ENCODE measurements at places on chromosomes 16 and 17.

- no peak for DNase-seq
Observed at GRCh38 chr16:87412996-87413421, 20.9 kb downstream of the MAP1LC3B start.

DNA sequence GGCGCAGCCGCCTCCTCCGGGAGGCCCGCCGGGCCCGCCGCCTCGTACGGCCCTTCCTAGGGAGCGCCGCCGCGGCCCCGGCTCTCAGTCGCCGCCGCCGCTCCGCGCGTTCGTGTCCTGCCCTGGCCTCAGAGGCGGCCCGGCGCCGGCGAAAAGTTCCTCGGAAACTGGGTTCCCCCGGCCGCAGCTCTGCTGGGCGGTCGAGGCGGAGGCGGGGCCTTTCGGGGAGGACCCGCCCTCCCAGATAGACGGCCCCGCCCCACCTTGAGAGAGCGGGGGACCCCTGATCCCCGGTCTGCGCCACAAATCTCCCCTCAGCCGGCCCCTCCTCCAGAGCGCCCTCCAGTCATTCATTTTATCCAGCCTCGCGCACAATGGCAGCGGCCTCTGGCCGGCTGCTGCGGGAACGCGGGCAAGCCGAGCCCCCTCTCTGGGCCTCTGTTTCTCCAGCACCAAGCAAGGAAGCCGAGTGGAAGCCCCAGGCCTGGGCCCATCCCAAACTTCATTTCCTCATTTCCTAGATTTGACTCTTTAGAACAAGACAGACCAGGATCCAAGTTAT, at the start of gene SREBF1:
Gene SREBF1, minus strand, starts transcription at position 169 of the 562 bp plus-strand sequence. CDS start 169 bp downstream, outside the sequence.
- DNase-seq = peak; percentile 51

GRCh38 chr17:69466905-69467667, 52.6 kb downstream of the MAP2K6 start:
- no peak for DNase-seq

GRCh38 chr16:57196753-57197152, 10.6 kb downstream of the RSPRY1 start:
- DNase-seq = no peak

DNA sequence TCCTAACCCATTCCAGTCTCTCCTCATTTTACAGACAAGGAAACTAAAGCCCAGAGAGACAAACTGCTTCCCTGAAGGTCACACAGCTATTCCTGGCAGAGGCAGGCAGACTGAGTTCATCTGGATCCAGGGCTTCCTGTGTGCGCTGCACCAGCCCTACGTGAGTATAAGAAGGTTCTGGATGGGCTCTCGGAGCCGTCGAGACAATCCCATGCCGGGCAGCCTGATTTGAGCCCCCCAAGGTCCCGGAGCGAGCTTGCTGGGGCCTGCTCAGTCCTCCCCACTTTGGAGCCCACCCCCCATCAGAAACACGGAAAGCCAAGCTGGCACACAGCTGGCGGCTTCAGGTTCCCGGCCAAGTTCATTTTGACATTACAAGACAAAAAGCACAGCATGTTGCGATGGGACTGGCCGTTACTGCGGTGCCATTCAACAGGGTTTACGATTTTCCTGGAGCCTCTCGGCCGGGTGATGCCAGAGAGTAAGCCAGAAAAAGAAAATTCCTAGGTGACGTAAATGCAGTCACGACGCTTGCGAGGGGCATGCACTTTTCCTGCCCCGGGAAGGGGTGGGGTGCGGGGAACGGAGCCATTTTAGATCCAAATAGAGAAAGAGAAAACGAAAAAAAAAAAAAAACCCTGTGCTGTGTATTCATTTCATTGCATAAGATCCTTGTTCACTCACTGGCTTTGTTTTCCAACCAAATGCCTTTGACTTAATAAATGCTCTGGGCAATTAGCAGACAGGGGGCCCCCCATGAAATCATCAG, 167.1 kb upstream of the FOXF1 start:
- no peak for DNase-seq

DNA sequence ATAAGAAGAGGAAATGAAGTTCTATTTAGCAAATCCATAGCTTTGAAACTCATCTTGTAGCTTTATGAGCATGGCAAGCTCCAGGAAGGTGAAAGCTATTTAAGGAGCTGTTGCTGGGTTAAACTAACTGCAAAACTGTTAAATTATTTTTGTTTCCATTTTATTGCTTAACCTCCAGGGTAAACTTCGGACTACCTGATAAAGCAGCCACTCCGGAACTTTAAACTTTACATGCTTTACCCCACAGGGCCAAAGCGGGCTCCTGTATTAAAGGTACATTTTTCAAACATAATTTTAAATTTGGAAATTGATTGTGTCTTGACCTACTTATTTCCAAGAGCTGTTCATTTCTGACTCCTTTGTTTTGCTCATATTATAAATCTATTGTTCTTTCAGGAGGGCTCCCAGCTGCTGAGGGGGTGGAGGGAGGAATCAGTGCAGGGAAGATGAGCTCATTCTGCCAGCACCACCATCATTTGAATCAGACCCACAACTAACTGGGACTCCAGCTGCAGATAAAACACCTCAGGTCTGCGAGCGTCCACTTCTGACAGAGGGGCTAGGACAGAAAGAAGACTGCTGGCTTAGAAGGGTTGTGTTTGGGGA, 157.9 kb downstream of the IRX3 start:
- DNase-seq = no peak

DNA sequence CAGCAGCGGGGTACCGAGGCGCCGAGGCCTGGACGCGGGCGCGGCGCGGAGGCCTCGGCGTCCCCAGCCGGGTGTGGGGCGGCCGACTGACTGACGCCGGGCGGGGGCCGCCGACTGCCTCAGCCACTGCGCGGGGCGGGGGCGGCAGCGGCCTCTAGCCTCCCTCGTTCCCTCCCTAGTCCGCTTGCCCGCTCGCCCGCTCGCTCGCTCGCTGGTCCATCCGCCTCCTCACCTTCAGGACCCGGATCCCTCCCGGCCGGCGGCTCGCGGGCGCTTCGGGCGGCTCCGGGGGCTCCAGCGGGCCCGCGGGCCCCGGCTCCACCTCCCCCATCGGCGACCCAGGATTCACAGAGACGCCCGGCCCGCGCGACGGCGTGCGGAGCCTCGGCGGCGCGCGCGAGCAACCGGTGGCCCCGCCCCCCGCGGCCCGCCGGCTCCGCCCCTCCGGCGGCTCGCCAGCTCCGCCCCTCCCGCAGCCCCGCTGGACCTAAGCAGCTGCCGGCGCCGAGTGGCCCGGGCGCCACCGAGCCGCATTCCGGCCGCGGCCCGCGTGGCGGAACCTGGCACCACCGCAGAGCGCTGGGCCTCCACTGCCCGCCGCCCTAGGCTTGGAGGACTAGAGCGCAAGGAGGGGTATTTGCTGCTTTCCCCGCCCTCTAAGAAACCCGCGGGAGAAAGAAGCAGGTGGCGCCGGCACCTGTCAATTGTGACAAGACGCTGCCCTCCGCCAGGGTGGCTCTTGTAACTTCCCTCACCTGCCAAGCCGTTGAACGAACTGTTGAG, 773 bp downstream of the PHLPP2 start:
- peak; percentile 73 for DNase-seq

DNA sequence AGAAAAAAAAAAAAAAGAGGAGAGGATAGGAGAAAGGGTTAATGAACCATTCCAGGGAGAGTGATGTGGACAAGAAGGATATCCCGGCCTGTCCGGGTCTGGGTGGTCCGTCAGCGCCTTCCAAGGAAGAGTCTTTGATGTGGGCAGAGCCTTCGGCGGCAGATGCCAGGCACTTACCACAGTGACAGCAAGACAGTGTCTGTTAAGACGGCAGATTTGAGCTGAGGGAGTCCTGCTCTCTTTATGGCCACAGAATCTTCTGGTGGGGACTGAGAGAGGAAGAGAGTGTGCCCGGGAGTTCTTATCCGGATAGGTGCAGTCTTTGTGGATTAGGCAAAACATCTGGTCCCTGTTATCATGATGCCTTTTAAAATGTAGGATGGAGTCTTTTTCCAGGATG, 95.2 kb downstream of the ZDHHC7 start:
- DNase-seq = no peak

DNA sequence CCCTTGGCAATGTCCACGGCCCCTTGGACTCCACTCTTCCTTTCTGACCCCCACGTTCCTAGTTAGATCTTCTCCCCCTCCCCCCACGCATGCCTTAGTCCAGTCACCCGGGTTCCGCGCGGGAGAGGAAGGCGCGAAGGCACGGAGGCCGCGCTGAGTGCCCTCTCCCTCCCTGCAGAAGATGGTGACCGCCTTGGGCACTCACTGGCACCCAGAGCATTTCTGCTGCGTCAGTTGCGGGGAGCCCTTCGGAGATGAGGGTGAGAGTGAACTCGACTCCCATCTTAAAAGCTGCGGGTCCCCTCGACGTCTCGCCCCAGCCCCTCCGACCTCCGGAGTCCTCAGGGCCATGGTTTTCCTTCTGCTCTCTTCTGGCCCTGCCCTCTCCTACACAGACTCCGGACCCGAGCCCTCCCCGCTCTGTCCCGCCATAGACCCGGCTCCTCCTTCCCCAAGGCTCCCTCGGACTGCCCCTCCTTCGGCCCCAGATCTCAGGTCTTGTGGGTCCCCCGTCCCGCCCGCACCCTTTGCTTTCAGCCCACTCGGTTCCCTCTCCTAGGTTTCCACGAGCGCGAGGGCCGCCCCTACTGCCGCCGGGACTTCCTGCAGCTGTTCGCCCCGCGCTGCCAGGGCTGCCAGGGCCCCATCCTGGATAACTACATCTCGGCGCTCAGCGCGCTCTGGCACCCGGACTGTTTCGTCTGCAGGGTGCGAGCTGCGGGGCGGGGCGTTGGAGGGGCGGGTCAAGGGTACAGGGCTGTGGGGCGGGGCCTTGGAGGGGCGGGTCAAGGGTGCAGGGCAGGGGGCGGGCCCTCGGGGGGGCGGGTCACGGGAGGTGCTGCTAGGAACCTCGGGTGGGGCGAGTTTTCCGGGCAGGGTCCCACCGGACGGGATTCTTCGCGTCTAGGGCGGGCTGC, 4.6 kb downstream of the TGFB1I1 start:
- DNase-seq = peak; percentile 86

DNA sequence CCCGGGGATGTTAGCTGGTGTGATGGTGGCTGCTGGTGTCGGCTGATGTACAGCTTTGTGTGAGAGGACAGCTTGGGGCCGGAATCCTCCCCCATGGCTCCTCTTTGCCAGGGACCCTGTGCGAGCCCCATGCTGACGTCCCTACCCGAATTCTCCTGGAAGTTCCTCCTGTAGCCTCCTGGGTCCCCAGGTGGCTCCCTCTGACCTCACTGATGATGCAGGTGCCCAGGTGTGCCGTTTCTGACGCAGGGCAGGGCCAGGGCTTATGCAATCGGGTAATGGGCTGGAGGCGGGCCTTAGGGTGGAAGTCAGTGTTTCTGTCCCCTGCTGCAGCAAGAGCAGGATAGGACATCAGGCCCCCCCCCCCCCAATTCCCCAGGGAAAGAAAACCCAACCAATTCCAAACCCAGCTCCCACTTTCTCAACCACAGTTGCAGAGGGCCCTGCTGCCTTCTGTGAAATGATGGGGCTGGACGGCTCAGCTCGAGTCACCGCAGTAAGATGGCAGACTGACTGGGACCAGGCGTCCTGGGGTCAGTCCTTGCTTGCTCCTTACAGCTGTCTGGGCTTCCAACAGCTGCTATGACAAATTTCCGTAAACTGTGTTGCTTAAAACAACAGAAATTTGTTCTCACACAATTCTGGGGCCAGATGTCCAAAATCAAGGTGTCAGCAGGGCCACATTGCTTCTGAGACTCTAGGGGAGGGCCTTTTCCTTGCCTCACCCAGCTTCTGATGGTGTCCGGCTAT, 139.0 kb upstream of the PLCG2 start:
- DNase-seq = no peak

DNA sequence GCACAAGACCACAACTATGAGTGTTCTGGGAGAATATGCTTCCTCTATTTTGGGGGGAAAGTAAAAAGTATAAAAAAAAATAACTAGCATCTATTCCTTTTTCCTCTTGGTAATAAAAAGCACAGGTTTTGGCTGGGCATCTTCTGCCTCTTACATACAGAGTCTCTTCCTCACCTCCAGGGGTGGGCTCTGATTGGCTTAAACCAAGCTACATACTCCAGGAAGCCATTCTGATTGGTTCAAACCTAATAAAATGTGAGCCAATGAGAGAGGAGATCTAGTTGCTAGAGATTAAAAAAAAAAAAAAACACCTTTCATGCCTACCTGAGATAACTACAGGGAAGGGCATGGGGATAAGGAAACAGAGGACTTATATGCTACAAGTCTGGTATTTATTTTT, 365.9 kb upstream of the ERCC4 start:
- no peak for DNase-seq

DNA sequence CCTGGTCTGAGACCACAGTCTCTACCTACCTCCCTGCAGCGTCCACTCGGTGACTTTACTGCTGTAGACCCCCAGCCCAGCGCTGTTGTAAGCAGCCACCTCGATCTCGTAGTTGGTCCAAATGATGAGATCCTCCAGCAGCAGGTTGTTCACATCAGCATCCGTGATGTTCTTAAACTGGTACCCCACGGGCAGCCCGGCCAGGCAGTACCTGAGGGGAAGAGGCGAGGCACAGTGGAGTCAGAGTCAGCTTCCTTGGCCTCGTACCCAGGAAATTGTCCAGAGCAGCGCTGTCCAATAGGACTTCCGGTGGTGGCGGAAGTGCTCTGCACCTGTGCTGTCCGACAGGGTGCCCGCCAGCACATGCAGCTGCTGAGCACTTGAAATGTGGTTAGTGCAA, 104.0 kb upstream of the CDC42EP4 start:
- DNase-seq = no peak

- DNase-seq = no peak
Observed at GRCh38 chr16:79612207-79612606, 11.7 kb upstream of the MAF start.

DNA sequence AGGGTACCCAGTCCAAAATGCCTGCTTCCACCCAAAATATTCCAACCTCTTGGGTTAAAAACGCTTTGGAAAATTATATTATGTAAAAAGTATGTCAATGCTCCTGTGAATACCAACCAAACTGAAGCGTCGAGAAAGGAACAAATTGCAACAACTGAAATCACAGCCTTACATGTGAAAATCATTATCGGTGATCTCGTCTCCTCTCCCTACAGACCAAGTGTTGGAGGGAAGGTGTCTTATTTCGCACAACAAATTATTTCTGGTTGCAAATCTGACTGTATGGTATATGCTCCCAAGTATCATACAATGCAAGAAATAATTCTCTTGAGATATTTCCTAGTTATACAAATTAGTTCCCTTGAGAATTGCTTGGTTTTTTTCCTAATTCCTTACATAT, 89.3 kb upstream of the CDYL2 start:
- no peak for DNase-seq

DNA sequence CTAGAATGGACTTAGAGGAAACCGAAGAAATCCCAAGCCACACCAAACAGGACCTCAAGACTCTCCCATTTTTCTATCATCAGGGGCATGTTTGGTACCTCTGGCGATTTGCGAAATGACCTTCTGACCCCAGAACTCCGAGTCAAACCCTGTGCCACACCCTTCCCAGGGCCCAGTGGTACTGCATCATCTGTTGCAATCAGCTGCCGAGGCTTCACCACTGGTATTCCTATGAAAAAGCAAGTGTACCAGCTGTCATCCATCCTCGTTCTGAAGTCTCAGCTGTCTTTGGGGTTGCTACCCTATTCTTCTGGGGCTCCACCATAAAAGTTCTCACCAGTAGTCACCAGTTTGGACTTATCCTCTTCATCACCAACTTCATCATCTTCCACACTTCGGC, 2.3 kb upstream of the RSKR start:
- no peak for DNase-seq
